ENCODE measurements at places on chromosomes 13 and 19.

DNA sequence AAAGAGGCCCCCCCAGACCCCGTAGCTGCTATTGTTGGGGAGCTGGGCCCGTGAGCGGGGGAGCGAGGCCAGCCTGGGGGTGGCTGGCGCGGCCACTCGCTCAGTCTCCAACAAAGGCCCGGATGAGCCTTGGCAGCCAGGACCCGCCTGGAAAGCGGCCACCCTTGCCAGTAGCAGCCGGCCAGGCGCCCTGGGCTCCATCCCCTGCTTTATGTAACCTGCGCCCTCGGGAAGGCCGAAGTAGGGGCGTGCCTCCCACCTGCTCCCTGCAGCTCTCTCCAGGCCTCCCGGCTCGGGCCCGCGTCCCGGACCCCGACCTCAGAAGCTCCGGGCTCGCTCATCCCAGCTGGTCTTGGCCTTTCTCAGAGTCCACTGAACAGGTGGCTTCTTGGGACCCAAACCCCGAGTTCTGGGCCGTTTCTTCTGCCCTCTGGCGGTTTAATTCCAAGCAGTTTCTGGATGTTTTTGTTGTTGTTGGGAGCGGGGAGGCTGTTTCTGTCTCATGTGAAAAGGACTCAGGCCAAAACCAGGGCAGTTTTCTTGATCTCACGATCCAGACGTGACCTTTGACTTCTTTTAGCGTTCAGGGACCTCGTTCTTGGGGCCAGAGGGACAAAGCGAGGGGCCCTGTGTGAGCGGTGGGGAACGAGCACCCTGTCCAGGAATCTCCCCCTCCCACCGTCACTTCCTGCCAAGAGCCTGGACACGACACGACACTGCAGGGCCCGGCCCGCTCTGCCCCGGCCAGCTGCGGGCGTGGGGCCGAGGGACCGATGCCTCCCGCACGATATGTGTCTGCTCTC is 1.2 kb downstream of the CDC34 start:
- DNase-seq, result peak; percentile 54

DNA sequence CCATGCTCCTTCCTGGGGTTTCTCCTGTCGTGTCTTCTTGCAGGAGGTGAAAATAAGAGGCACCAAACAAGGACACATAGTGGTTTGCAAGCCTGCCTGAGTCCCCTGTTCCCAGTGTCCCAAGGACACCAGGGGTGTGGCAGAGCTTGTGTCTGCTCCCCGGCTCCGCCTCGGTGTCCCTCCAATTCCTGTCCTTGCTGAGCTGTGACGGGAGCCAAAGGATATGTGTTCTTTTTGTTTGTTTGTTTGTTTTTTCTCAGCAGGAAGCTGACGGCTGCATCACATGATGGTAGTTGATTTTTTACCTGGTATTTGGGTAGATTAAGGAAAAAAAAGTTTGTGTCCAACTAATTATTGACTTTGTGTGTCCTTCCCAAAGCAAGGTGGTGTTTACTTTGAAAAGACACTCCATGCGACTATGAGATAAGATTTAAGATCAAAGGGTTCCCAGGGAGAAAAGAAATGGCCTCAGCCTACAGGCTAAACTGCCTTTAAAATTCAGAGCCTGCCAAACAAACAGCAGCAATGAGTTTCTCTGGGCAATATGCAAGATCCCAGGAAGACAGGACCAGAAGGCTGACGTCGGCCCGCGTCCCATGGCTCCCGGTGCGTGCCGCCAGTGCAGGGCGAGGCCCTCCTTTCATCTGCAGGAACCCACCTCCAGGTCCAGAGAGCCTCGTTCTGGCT is 50.8 kb upstream of the XPO4 start:
- no peak for DNase-seq

- no peak for DNase-seq
Measured at GRCh38 chr13:105232439-105232838, 1303.0 kb downstream of the EFNB2 start.

DNA sequence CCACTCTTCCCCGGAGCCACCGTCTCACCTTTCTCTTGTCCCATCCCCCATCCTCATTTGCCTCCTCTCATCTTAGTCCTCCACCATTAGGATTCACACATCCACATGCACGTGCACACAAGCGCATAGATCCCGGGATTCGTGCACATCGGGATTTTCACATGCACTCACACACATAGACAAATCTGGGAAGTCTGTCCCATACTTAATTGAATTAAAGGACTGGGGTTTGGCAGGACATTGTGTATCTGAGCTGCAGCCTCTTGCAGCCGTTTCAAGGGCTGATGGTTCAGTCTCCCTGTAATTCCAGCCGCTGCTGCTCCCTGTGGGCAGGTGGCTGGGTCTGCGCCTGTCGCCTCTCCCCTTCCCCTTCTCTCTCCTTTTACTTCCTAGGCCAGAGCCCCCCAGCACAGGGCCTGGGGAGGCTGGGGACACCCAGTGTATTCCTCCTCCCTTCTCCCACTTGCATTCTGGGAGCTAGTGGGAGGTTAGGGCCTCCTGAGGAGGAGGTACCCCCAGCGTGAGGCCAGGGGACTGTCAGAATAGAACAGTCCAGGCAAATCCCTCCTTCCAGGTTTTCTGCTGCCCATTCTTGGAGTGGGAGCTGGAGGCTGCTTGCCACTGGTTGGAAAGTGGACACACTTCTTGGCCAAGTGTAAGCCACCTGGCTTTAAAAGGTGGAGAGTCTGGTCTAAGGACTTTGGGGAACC is 43.6 kb downstream of the LYL1 start:
- no peak for DNase-seq

DNA sequence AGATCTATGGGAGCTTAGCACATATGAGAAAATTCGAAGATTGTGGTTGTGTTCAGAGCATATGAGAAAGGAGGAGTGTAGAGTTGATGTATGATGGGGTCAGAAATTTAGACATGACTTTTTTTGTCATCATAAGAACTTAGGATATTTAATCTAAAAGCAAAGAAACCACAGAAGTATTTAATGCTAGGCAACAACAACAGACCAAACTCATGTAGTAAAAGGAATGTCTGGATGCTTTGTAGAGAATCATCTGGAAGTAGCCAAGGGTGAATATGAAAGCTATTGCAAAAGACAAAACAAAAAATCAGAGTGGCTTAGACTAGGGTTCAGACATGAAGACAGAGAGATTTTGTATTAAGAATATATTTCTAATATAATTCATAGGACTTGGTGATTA is 190.3 kb downstream of the SLITRK1 start:
- no peak for DNase-seq

GRCh38 chr19:32677657-32678056 is 2.0 kb downstream of the RGS9BP start:
- no peak for DNase-seq

- peak; percentile 6 for DNase-seq
Measured at GRCh38 chr13:80361883-80362327, 21.0 kb upstream of the SPRY2 start.

GRCh38 chr19:21838646-21839045 is 2.7 kb upstream of the ZNF43 start:
- peak; percentile 2 for DNase-seq

- no peak for DNase-seq
Measured at GRCh38 chr19:9061879-9062278, 25.0 kb upstream of the OR1M1 start.

DNA sequence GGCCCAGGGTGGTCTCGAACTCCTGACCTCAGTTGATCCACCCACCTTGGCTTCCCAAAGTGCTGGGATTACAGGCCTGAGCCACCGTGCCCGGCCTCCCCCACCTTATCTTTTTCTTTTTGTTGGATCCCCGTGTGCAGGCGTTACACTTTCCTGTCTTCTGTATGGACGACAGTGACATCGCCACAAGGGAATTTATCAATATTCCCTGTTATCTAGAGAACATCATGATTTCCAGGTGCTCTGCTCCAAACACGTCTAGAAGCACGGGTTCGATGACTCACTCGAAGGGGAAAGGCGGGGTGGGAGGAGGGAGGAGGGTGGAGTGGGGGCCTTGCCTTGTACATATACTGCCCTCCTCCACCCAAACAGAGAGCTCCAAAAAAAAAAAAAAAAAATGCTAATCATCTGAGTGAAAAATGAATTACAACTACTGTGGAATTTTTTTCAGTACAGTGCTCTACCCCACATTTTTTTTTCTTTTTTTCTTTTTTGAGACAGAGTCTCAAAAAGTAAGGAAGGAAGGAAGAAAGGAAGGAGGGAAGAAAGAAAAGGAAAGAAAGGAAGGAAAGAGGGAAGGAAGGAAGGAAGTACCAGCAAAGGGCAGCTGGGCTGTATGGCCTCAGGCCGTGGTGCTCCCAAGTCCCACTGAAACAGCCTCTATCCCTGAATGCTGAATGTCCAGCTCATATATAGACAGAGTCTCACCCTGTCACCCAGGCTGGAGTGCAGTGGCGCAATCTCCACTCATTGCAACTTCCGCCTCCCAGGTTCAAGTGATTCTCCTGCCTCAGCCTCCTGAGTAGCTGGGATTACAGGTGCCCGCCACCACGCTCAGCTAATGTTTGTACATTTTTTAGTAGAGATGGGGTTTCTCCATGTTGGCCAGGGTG is 36.8 kb downstream of the INSR start:
- peak; percentile 44 for DNase-seq

GRCh38 chr19:33703438-33703750 is 81.6 kb downstream of the CHST8 start:
- DNase-seq, result no peak

DNA sequence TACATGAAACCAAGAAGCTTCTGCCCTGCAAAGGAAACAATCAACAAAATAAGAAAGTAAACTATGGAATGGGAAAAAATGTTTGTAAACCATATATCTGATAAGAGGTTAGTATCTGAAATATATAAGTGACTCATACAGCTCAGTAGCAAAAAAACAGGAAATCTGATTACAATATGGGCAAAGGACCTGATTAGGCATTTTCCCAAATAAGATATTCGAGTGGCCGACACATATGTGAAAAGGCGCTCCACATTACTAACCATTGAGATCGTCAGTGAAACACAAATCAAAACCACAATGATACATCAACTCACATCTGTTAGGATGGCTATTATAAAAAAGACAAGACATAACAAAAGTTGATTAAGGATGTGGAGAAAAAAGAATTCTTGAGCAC is 2818.6 kb upstream of the PCDH20 start:
- DNase-seq, result peak; percentile 73

- no peak for DNase-seq
Measured at GRCh38 chr13:99572921-99573320, 71.6 kb downstream of the TM9SF2 start.

DNA sequence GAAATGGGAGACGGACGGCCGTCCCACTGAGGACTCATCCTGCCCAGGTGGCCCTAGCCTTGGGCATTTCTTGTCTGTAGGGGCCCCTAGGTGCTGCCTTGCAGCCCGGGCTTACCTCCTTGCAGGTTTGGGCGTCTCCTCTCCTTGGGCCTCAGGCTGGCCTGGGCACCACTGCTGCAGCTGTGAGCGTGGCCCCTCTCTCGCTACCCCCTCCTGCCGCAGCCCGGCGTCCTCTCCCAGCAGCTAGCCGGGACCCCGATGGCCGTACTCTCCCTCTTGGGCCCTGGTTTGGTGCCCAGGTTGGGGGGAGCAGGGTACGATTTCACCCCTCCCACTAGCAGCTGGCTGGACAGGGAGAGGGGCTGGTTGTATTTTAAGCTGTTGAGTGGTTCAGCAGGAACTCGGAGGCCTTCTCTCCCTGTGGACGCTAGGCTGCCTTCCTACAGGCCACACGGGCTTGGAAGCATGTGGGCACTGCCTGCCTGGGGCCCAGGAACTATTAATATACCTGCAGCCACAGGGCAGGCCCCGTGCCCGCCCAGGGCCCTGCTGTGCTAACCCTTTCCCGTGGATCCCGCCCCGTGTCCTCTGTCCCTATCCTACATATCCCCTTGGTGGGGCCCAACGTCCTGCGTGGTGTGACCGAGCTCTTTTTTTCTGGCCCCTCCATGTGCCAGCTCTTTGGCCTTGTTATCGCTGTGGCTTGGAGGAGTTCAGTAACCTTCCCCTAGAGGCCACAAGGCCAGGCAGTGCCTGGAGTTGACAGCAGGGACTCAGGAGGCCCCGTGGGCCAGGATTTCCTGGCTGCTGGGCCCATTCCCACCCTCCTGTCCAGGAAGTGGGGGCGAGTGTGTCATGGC is 11.7 kb downstream of the NDUFB7 start:
- no peak for DNase-seq

DNA sequence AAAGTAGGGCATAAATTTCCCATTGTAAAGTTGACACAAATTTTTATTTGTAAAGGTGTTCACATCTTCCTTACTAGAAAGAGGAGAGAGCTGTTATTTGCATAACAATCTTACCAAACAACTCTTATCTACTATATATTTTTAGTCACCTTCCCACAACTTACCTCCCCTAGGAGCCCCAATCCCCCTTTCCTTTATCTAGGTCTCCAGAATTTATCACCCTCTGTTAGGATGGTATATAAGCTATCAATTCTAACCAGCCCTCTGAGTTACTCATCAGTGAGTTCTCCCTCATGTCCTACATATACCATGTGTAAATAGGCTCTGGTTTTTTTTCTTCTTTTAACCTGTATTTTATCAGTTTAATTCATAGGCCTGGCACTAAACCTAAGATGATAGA is 62.2 kb downstream of the DCT start:
- DNase-seq, result no peak

- no peak for DNase-seq
Measured at GRCh38 chr19:5207806-5208205, 132.8 kb downstream of the PTPRS start.

GRCh38 chr13:22161871-22162270 is 491.0 kb downstream of the FGF9 start:
- no peak for DNase-seq

- no peak for DNase-seq
Measured at GRCh38 chr13:104525467-104525866, 1459.2 kb upstream of the SLC10A2 start.

DNA sequence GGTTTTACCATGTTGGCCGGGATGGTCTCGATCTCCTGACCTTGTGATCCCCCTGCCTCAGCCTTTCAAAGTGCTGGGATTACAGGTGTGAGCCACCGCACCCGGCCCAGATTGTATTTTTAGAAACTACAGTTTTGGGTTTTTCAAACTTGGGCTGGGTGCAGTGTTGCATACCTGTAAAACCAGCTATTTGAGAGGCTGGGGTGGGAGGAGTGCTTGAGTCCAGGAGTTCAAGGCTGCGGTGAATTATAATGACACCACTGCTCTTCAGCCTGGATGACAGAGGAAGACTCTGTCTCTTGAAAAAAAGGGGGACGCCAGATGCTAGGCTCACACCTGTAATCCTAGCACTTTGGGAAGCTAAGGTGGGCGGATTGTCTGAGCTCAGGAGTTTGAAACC is 4.2 kb downstream of the CHAF1A start:
- DNase-seq, result no peak

- no peak for DNase-seq
Measured at GRCh38 chr13:97266332-97266731, 44.2 kb downstream of the MBNL2 start.

- no peak for DNase-seq
Measured at GRCh38 chr19:15498910-15499309, 9.4 kb upstream of the CYP4F22 start.

- no peak for DNase-seq
Measured at GRCh38 chr13:92589955-92590354, 636.7 kb upstream of the GPC6 start.

DNA sequence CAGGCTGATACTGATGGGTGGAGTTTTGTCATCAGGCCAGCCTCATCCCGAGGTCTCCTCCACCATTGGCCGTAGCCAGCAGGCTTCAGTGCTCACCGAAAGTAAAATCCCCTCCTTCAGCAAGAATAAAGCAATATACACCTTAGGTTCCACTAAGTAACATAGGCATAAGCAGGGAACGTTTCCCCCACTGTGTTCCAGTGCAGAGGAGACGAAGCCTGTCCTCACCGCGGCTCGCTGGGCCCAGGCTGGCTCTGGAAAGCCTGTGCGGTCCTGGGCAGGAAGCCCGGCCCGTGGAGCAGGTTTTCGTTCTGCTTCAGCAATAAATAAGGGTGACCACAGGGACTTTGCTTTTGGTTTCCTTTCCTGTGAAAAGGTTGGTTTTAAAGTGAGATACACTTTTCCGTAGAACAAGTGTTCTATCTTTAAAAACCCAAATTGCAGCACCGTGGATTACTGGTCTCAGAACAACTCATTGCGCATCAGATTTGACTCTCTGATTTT is 16.3 kb upstream of the TEX29 start:
- no peak for DNase-seq

Data from brain microvascular endothelial cell (primary cell).